ENCODE measurements at places on chromosomes 1 and 21.

GRCh38 chr1:218659911-218660677 is 315.0 kb downstream of the TGFB2 start:
- no peak for DNase-seq

DNA sequence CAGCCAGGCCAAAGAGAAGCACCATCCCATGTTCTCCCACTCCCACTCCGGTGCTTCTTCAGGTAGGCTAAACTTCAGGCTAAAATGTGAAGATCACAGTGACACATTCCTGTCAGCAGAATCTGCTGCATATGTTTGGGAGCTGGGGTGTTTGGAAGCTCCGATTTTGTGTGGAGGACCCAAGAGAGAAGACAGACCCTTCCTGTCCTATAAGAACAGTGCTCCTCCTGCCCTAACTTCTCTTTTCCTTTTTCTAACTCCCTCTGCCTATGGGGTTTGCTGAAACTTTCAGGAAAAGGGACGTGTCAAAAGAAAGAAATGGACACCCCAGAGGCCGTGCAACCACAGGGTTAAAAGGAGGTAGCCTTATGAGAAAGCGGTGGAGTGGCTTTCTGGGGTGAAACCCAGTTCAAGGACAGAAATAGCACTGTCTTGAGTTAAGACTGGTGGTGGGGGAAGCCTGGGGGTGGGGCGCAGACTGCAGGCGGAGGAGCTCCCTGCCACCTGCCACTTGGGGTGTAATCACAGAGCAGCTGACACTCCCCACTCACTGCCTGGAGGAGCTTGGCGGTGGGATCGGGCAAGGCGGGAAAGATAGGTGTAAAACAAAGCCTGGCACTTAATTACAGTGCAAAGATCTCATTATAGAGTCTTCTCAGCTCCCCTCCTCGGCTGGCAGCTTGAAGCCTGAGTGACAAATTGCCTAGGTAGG is 645 bp upstream of the TLR5 start:
- DNase-seq: no peak

DNA sequence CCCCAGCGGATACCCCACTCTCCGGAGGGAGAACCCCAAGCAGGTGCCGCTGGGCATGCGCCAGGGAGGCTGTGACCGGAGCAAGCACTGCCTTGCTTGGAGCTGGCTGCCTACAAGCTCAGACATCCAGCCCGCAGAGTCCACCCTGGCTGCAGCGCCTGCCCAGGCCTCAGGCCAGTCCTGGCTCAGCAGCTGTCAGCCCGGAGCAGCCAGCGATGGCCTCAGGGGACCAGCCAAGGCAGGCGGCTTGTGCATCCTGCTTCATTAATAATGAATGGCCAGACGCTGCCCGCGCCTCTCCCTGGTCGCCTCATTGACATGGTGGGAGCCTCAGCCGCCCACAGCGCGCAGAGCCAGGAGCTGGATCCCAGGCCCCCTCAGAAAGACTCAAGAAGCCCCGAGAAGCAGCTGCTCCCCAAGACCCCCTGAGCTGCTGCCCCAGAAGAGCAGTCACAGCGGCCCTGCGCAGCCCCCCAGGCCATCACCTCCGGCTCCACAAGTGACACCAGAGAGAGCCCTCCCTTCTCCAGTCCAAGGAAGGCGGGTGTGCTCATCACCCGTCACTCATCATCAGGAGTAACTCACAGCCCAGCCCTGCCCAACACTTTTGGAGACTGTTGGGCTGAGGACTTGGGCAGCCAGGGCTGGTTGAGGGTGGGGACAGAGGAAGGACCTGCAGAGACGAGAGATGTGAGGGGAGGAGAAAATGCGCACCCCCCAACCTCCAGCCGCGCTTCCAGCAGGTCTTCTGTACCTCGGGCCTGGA is 19.6 kb downstream of the KCNAB2 start:
- DNase-seq: no peak

DNA sequence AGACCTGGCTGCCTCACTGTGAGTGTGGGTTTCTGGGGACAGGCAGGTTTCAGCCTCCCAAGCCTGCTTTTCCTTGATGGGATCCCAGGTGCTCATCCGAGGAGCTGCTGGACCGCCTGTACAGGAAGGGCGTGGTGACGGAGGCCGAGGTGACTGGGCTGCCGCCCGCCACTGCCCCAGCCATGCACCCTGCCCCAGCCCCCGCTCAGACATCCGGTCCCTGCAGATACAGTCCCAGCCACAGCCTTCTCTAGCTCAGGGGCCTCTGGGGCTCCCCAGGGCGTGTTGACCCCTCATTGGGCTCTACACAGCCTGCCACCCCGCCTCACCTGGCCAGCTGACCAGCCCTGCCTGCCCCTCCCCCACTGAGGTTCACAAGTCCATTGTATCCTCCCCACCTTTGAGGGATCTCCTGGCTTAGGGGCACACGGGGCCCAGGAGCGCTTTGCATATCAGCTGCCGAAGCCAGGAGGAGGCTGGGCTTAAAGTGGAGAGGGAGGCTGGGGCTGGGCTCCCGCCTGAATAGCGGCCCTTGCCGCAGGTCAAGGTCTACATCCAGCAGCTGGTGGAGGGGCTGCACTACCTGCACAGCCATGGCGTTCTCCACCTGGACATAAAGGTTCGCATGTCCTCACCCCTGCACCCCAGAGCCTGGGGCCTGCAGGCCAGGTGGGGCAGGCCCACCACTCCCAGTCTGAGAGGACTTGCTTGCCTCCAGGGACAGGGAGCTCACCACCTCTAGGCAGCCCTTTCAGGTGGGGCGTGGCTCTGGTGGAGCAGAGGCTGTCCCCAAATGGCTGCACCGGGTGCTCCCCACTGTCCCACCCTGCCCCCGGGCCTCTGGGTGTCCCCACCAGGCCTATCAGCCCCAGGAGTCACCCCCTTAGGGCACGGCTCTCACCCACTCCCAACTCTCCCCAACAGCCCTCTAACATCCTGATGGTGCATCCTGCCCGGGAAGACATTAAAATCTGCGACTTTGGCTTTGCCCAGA is 38.5 kb downstream of the TRIM11 start:
- no peak for DNase-seq

- DNase-seq: peak; percentile 26
These were observed 3.0 kb downstream of the ARTN start for GRCh38 chr1:43936431-43937151.

- DNase-seq: no peak
These were observed 57.8 kb upstream of the CACNA1E start for GRCh38 chr1:181425566-181425965.

Measured in fibroblast of gingiva (primary cell).